Glutamatergic neuron (in vitro differentiated cells): ENCODE measurements at places on chromosomes 1 and 21. TPM values are rescaled to one million over a fixed set of nuclear protein-coding genes. Genes with fewer than 3 reads are reported as not detected.

Gene SH2D5
- 1.2 TPM for total RNA-seq

Gene MFAP2
- 2.1 TPM for total RNA-seq

Gene SMIM1
- 7.5 TPM for total RNA-seq

Gene FCRL4
- not detected for total RNA-seq

Gene GJA9
- total RNA-seq: not detected

Gene CIART
- total RNA-seq: 4.7 TPM

Gene LCE2B
- not detected for total RNA-seq

Gene FALEC
- not detected for total RNA-seq

Gene MAN1C1
- 5.4 TPM for total RNA-seq

Gene KRTAP27-1
- total RNA-seq: not detected

Gene APP
- 735 TPM for total RNA-seq

Gene SPATA1
- total RNA-seq: 1.3 TPM

Gene ZSWIM5
- 23.6 TPM for total RNA-seq

Gene RGSL1
- not detected for total RNA-seq

Gene SIKE1
- 60.7 TPM for total RNA-seq

Gene KRTAP12-2
- total RNA-seq: not detected

Gene TAL1
- total RNA-seq: 2.1 TPM

Gene CELA2A
- total RNA-seq: not detected

Gene BARHL2
- total RNA-seq: 0.27 TPM

Gene TNFRSF14
- 1.2 TPM for total RNA-seq

Gene PTPN14
- total RNA-seq: 1.7 TPM

Gene PCP4L1
- 1.1 TPM for total RNA-seq

Gene ZNF683
- not detected for total RNA-seq

Gene RIPK4
- 2.9 TPM for total RNA-seq

Gene C8B
- total RNA-seq: not detected

Gene AK2
- 52.7 TPM for total RNA-seq

Gene C1orf53
- total RNA-seq: 5.9 TPM

Gene FAM177B
- total RNA-seq: not detected

Gene C1orf122
- 57.3 TPM for total RNA-seq

Gene ESRRG
- total RNA-seq: 9.0 TPM

Gene NBPF4
- total RNA-seq: not detected

Gene CACNA1E
- total RNA-seq: 8.8 TPM

Gene CHRM3
- 1.3 TPM for total RNA-seq

Gene SPRR2E
- total RNA-seq: not detected

Gene FTCD
- 13.4 TPM for total RNA-seq

Gene S1PR1
- not detected for total RNA-seq

Gene FCAMR
- not detected for total RNA-seq

Gene KRTAP10-6
- total RNA-seq: not detected

Gene VASH2
- total RNA-seq: 59.8 TPM

Gene MYBPH
- not detected for total RNA-seq

Gene ACTRT2
- total RNA-seq: not detected
